ENCODE measurements at places on chromosomes 6 and 20.

GRCh38 chr20:6140947-6141346 lies 18.1 kb upstream of the FERMT1 start:
- no peak for DNase-seq

GRCh38 chr6:34305497-34305896 lies 56.7 kb upstream of the SMIM29 start:
- DNase-seq: no peak

DNA sequence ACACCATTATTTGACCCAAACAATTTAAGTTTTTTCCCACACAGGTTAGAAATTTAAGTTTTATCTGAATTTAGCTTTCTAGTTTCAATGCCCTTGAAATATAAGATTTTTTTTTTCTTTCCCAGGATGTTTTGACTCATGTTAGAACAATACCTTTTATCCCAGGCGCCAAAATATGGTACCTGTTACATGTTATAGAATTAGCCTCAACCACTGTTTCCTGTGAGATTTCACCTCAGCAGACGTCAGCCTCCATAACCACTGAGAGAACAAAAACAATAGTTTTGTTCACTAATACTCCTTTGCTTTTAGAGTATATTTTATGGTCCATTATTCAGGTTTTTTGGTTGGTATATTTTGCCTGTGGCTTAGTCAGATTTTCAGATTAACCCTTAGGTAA lies 302.9 kb downstream of the CDKAL1 start:
- DNase-seq: no peak

DNA sequence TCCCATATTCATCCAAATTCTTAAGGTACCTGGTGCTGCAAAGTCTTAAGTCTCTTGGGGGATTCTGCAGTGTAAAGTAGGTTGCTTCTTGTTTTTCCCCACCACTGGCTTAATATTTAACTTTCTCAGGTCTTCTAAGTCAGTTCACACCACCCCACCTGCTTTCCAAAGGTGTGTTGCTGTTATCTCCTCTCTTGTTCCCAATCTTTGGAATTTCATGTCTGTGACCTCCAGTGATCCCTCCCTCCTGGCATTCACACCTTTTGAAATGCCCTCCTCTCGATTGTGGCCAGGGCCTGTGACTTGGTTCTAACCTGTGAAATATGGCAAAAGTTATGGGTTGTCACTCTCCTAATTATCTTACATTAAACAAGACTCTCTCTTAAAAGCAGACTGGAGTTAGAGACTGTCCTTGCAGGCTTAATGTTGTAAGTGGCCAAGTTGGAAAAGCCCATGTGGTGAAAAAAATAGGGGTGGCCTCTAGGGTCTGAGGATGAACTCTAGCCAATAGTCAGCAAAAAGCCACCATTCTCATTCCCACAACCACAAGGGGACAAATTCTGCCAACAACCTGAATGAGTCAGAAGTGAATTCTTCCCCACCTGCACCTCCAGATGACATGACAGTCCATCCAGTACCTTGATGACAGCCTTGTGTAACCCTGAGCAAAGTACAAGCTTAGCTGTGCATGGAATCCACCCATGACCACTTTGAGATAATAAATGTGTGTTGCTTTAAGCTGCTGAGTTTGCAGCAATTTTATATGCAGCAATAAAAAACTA lies 45.1 kb downstream of the ADGRF1 start:
- DNase-seq: no peak

GRCh38 chr20:47061549-47061948 lies 166.9 kb downstream of the EYA2 start:
- DNase-seq: no peak

GRCh38 chr6:148617530-148617929 lies 129.3 kb upstream of the UST start:
- no peak for DNase-seq

DNA sequence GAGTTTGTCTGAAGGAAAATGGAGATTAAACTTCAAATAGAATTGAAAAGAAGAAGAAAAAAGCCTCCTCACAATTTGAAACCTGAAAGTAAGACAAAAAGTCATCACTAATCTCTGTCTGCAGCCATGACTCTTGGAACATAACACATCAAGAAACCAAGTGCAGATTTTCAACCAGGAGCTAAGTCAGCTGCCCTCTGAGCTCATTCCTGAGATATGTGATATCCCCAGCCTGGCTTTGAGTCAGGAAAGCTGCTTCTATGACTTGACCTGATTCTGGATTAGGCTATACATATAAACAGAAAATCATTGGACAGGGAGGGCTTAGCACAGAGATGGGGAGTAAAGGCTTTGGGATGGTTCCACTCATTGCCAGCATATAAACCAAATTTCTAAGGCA lies 891.4 kb downstream of the TFAP2A start:
- DNase-seq: no peak

DNA sequence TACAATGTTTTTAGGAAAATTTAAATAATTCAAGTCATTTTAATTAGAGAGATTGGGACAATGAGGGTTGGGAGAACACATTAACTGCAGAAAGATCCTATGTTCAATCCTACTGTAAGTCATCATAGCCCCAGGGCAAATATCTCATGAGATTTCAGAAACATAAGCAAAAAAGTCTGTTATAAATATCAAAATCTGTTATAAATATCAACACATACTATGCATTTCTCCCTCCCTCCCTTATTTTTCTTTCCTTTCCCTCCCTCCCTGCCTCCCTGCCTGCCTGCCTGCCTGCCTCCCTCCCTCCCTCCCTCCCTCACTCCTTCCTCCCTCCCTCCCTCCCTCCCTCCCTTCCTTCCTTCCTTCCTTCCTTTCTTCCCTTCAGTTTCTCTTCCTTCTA lies 267.3 kb upstream of the SASH1 start:
- no peak for DNase-seq

DNA sequence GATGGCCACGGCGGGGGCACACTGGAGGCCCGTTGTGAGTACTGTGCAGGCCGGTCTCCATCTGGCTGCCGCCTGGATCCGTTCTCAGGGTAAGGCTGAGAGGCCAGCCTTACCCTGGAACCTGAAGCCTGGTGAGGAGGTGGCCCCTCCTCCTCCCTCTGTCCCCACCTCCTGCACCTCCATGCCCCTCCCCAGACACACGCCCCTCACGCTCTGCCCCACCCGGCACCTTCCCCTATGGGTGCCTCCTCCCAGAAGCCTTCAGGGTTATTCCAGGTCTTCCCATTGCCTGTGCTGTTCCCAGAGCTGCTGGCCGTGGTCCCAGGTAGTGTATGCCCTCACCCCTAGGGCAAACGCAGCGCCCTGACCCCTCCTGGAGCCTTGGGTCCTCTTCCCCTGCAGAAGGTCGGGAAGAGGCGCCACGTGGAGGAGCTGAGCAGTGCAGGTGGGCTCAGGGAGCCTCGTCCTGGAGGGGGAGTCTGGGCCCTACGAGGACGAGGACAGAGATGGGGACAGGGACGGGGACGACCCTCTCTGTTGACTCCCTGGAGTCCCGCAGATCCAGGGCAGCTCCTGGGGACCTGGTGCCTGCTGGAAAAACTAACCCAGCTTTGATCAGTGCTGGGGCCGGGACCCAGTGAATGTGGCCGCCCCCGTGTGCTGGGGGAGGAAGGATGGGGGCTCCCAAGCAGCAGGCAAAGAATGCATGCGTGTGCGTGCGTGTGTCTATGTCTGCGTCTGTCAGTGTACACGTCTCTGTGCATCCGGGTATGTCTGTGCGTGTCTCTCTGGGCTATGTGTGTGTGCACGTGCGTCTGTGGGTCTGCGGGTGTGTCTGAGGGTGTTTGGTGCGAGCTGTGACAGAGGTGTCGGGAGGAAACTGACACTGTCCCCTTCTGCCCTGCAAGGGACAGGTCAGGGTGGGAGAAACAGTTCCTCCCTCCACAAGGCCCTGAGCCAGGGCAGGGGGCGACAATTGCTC lies 8.2 kb upstream of the HRH3 start:
- no peak for DNase-seq

GRCh38 chr6:130760006-130760405 lies 67.2 kb upstream of the SMLR1 start:
- DNase-seq: no peak

DNA sequence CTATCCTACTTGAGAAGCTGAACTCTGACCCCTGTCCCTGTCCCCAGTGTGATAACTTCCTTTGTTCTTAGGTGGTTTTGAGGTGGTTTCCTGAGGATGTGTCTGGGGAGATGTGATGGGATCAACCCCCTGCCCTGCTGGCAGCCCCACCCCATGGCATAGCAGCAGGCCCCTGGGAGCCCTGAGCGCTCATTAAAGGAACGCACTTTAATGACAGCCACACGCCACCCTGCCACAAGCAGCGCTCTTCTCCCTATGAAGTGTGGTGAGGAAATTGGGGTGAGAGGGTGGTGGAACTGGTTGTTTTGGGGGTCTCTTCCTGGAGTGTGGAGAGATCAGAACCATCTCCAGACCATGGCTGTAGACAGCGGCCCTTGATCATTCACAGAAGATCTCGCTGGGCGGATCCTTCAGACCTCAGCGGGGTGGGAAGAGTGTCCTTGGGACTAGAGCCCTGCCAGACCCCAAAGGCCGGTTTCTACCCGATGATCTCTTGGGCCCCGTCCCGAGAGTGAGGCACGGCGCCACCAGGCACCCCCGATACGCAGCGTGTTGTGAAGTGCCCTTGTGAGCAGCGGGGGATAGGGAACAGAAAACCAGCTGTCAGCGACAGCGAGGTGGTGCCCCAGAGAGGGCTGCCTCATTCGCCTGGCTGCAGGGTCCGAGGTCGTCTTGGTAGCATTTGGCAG lies 45.4 kb downstream of the SYNJ2 start:
- no peak for DNase-seq

GRCh38 chr20:25382704-25383370 lies 7.8 kb downstream of the ABHD12 start:
- DNase-seq: no peak
